ENCODE measurements at places on chromosomes 1 and 21.

DNA sequence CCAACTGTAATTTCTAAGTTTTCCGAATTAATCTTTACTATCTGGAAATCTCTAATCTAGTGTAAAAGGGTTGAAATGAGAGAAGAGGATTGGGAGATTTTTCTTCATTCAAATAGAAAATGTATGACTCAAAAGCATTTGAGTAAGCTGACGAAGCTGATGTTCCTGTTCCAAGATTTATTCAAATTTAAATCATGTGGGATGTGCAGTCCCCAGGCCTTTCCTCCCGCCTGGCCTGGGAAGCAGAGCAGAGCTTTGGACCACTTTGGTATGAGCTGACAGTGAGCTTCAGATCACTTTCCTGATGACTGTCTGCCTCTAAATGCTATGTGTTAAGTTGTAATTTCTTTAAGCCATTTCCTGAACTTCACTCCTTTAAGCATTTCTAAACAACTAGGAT is 192.0 kb downstream of the DHRS3 start:
- DNase-seq, result no peak

- no peak for DNase-seq
These were observed 9.2 kb upstream of the TNNI1 start for GRCh38 chr1:201430776-201431175.

GRCh38 chr1:34639701-34640100 is 115.1 kb upstream of the GJB5 start:
- DNase-seq, result no peak

GRCh38 chr1:161727256-161727924 is 6.0 kb downstream of the FCRLB start:
- DNase-seq, result no peak

- no peak for DNase-seq
These were observed 53.9 kb downstream of the DUSP10 start for GRCh38 chr1:221687836-221688487.

- no peak for DNase-seq
These were observed 2.7 kb upstream of the CFAP141 start for GRCh38 chr1:154208677-154209388.

DNA sequence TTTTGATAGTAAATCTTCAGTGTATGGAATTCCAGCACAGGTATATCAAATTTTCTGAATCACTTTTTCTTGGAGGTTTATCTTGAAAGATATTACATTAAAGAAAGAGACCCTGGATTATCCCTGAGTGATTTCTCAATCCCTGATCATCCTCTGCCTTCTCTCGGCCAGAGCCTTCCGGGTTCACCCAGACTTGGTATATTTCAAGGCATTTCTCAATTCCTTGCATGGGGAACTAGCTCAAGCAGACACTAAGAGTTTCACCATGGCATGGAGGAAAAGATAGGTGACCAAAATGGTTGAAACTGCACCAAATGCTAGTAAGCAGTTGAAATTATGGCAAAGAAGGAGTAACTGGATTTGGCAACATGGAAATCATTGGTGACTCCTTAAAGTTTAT is 5.7 kb downstream of the VAMP4 start:
- DNase-seq, result no peak

DNA sequence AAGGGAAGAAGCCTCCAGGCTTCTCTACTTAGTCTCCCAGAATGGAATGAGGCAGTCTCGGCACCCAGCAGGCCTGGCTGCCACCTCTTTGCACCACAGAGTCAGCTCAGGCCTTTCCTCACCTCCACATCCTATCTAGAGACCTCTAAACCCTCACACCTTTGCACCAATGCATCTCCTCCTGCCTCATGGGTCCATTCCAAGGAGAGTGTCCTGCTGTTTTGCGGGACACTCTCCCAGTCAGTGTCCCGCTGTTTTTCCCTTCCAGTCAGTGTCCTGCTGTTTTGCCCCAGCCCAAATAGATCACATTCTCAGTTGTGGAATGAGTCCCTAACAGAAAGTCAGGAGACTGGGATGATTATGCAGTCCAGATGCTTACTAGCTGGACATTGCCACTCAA is 185.6 kb upstream of the CAMK1G start:
- no peak for DNase-seq

GRCh38 chr1:214439352-214440119 is 111.9 kb downstream of the PTPN14 start:
- no peak for DNase-seq

- no peak for DNase-seq
These were observed 11.7 kb downstream of the SYDE2 start for GRCh38 chr1:85189120-85189519.

DNA sequence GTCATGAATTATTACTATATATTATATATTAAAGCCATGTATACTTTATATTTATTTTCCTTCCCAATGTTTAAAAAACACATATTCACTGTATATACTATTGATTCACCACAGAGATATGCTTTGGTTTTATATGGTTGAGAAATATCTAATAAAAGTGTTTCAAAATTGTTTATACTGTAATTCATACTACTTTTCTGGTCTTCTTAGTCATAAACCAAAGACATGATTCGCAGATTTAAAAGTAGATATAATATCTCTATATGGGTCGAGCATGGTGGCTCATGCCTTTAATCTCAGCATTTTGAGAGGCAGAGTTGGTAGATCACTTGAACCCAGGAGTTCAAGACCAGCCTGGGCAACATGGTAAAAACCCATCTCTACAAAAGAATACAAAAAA is 738.4 kb downstream of the USP25 start:
- no peak for DNase-seq

Measured in left ventricle myocardium superior (tissue), 1 donor.